Hematopoietic multipotent progenitor cell treated with erythropoietin and hydrocortisone succinate and interleukin-3 and kit ligand, for 6 days (in vitro differentiated cells): ENCODE measurements at places on chromosomes 13 and 19.

- DNase-seq: no peak
Observed at GRCh38 chr19:33436360-33437345, 63.1 kb downstream of the CEBPG start.

- DNase-seq: peak; percentile 69
Observed at GRCh38 chr13:27006519-27007161, 165.0 kb downstream of the USP12 start.

GRCh38 chr19:52270266-52270885 is 989 bp downstream of the ZNF766 start:
- peak; percentile 60 for DNase-seq

DNA sequence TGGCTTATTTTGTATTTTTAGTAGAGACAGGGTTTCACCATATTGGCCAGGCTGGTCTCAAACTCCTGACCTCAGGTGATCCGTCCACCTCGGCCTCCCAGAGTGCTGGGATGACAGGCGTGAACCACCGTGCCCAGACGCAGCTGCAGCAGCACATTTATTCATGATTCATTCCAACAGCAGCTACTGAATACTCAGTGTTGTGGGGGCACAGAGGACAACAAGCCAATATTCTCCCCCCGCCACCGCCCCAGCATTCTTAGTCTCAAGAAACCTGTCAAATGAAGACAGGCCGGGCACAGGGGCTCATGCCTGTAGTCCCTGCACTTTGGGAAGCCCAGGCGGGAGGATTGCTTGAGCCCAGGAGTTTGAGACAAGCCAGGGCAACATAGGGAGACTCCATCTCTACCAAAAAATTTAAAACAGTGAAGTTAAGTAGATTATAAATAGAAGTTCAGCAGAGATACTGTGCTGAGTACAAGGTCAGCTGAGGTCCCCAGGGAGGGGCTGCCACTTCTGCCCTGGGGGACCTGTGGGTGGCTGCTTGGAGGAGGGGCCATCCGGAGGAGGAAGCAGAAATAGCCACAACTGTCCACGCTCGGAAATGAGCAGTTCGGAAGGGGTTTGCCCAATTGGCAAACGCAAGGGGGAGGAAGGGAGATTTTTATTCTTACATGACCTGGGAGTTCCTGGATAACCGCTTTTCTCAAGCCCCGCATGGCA is 4.3 kb downstream of the DOT1L start:
- DNase-seq: peak; percentile 74

GRCh38 chr13:38514575-38514974 is 164.9 kb downstream of the UFM1 start:
- no peak for DNase-seq

DNA sequence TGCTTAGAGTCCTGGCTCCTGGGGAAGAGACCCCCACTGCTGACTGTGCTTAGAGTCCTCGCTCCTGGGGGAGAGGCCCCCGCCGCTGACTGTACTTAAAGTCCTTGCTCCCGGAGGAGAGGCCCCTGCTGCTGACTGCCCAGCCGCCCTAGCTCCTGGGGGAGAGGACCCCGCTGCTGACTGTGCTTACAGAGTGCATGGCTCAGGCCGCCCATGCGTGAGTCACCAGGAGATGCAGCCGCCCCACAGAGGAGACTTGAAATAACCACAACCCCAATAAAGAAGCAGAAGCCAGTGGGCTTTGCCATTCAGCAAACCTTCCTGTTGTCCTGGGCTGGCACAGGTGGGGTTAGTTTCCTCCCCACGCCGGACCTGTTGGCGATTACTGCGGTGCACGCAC is 79.2 kb upstream of the C13orf46 start:
- DNase-seq: peak; percentile 30

GRCh38 chr19:31268751-31269383 is 80.4 kb downstream of the TSHZ3 start:
- no peak for DNase-seq

- no peak for DNase-seq
Observed at GRCh38 chr13:84377106-84377505, 494.8 kb upstream of the SLITRK1 start.

DNA sequence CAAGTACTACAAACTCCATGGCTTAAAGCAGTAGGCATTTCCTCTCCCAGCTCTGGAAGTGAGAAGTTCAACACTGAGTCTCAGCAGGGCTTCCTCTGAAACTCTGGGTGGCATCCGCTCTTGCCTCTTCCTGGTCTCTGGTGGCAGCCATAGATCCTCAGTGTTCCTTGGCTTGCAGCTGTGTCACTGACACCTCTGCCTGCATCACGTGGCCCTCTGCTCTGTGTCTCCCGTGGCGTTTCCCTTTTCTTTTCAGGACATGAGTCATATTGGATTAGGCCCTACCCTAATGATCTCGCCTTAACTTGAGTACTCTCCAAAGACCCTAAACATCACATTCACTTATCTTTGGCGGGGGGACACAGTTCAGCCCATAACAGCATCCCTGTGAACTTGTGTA is 466.7 kb downstream of the MYO16 start:
- no peak for DNase-seq

DNA sequence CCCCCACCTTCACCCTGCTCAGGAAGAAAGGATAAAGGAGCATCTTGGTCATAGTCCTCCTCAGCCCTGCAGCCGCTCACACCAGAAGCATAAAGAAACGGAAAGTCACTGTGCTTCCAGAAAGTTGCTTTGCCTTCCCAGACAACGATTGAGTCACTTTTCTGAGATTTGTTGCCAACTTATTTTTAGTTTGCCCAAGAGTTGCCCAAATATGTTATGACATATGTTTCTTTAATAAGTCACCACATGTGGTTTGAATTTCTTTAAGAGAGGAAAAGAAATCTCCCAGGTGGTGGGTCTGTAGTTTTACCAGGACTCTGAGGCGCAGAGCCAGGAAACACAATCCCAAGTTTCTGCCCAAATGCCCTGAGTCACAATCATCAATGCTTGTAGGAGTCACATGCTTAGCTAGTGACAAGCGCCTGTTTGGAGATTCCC is 63.4 kb upstream of the LRCH1 start:
- DNase-seq: no peak

- DNase-seq: peak; percentile 84
Observed at GRCh38 chr19:49331616-49332055, 3.6 kb upstream of the CD37 start.
